ENCODE measurements at places on chromosomes 2 and 18.

- DNase-seq, result no peak
Measured at GRCh38 chr2:3712831-3713503, 9.6 kb downstream of the DCDC2C start.

DNA sequence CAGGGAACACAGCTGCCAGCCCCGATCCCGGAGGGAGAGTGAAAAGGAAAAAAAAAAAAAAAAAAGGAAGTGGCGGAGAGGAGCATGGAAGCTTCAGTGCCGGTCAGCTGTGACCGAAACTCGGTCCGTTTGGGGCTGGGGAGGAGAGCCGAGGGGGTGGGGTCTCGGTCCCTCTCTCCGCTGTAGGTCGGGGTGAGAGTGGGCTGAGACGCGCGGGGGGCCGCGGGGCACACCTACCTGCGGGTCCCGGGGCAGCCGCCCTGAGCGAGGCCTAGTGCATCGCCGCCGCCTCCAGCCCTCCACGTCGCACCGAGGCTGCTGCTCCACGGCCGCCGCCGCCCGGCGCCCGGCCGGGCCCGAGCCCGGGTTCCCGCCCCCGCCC, 536 bp downstream of the VPS54 start:
- peak; percentile 49 for DNase-seq

- DNase-seq, result no peak
Measured at GRCh38 chr2:234787114-234787513, 164.7 kb upstream of the SH3BP4 start.

DNA sequence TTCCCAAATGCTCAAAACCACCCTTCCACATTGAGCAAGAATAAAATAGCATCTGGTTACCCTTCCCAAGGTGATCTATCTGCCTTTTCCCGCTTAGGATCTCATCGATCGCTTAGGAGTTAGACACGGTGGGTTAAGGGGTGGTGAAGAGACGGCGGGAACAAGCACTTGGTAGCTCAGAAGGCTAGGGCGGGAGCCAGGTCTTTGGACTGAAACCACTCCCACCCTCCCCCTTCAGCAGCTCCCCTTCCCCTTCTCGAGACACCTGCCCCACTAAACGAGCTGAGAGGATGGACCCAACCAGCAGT, 513 bp downstream of the THOC1 start:
- no peak for DNase-seq

- DNase-seq, result no peak
Measured at GRCh38 chr2:71275939-71276310, 49.0 kb upstream of the PAIP2B start.

DNA sequence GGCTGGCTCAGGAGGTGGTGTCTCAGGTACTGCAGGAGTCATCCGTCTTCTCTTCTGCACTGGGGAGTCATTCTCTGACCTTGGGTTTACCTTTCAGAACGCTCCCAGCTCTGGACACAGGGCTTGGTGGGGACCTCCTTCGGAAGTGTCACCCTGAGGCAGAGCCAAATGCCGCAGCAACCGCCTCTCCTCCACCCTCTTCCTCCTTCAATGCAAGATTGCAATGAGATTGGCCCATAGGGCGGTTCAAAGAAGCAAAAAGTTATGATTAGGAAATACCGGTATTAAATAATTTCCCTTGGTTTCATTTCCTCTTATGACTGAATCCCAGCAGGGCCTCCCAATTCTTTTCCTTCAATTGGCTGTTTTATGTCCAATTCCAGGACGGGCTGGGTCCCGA, 178.8 kb downstream of the ACKR3 start:
- no peak for DNase-seq
